ENCODE measurements at places on chromosomes 5 and 9.

DNA sequence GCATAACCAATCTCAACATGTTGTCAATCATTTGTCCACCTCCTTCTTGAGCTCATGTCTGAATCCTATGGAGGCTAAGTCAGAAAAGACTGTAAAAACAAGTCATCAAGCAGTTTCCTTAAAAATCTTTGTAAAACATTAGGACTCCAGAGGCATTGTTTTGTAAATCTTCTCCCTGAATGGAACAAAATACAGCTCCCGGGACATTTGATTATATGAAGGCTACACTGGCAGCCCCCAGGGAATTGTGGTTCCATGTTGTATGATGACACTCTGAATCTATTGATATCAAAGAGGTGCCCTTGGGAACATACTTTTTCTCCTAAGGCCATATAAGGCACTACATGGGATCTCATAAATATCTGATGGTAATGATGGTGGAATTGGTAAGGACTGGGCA is 83.2 kb upstream of the NUDT12 start:
- no peak for DNase-seq

GRCh38 chr5:2699686-2700085 is 51.8 kb downstream of the IRX2 start:
- DNase-seq = no peak

GRCh38 chr9:18346745-18347144 is 127.2 kb upstream of the ADAMTSL1 start:
- DNase-seq = no peak

- DNase-seq = no peak
Measured at GRCh38 chr5:107157809-107158208, 512.9 kb downstream of the EFNA5 start.

GRCh38 chr5:96259151-96259772 is 173.8 kb downstream of the PCSK1 start:
- no peak for DNase-seq

DNA sequence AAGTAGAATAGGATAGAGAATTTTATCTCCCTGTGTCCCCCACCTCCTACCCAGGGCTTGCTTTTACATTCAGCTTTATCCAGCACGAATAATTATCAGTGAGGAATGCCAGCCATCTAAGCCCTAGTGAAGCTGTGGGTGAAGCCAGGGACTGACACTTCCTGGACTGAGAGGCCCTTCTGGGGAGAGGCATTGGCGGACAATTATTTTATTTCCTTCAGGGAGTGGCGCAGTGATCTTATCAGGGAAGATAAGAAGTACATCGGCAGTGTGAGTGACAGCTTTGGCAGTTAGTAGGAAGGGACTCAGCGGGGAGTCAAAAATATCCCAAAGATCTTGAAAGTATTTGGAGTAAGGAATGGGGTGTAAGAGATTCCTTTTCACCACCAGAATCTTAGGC is 34.9 kb upstream of the RPS23 start:
- DNase-seq = no peak

DNA sequence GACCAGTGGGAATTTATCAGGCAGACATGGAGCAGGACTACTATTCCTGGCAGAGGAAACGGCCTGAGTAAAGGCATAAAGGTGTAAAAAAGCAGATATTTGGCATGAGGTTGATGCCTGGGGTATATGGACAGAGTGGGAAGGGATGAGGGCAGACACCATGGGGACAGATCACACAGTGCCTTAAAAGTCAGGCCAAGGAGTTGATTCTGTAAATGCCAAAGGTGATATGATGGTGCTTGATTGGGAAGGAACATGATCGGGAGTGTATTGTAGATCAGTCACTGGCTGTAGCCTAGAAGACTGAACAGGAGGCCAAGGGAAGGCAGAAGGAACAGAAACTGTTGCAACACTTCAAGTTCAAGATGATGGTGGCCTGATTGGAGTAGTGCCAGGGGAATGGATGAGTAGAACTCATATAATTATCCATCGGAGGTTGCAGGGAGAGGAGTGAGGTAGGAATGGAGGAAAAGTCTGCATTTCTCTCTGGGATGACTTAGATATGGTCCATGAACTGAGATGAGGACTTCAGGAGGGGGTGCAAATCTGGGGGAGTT is 594.3 kb upstream of the KLF4 start:
- DNase-seq = no peak

GRCh38 chr9:87681271-87682061 is 44.5 kb upstream of the CTSL start:
- DNase-seq = no peak

GRCh38 chr9:121684381-121685145 is 33.1 kb downstream of the DAB2IP start:
- DNase-seq = peak; percentile 68

DNA sequence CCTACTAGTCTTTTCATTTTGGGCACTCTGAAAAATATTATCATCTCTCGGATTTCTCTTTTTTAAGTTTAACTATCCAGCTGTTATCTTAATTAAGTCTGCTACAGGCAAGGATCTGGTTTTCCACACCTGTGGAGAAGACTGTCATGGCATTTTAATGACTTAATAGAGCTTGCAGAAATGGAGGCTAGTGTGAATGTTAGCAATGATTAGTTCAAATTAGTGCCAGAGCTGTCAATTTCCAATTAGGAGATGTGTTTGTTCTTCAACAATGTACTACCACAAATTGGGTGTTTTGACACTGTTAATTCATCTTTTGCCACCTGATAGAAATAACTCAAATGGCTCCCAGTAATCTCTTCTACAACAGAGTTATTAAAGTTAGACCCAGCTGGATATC is 2023.0 kb upstream of the CDH9 start:
- no peak for DNase-seq

GRCh38 chr5:158039911-158040347 is 181.0 kb upstream of the CLINT1 start:
- no peak for DNase-seq

- DNase-seq = no peak
Measured at GRCh38 chr5:147439254-147439653, 70.6 kb downstream of the DPYSL3 start.

GRCh38 chr9:86491468-86492266 is 137.5 kb upstream of the TUT7 start:
- no peak for DNase-seq

DNA sequence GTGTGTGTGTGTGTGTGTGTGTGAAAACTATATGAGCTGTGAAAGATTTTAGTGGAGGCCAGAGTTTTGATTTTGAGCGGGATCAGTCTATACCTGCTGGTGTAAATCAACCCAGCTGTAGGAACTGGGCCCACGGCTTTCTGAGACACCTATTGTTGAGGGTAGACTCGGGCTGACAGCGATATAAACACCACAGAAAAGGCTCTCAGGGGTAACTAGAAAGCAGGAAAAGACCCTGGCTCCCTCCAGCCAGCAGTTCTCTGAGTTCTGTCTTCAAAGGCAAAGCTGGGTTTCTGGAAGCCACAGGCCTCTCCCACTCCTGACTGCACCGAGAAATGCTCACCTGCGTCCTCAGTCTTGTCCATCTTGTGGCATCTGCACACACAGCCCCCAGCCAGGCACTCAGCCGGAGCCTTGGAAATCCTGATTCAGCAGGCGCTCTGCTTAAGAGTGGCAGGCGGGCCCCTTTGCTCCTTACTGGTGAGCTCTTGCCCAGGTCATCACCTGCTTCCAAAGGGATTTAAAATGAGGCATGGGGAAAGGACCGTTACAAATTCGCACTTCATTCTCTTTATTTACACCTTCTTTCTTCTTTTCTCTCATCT is 223.3 kb downstream of the NDUFS4 start:
- DNase-seq = no peak

- DNase-seq = no peak
Measured at GRCh38 chr5:14779975-14780374, 91.6 kb downstream of the ANKH start.

GRCh38 chr5:111301264-111301663 is 77.1 kb downstream of the CAMK4 start:
- no peak for DNase-seq

DNA sequence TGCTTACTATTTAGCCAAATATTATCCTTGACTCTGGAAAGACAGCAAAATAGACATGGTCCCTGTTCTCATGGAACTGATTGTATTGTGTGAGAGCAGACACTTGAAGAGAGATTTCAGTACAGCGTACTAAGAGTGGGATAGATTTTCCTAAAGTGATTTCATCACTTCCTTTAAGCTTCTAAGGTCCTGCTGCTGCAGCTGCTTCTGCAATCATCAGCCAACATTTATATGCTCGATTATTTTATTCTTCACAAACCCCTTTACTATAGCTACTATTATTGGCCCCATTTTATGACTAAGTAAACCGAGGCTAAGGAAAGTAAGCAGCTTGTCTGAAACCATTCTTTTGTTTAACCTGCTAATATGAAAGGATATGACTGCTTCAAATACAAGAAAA is 137.7 kb downstream of the SPATA31D1 start:
- no peak for DNase-seq

GRCh38 chr5:168273056-168273980 is 18.1 kb upstream of the WWC1 start:
- DNase-seq = no peak

- DNase-seq = no peak
Measured at GRCh38 chr9:84670138-84671041, 861 bp downstream of the NTRK2 start.

GRCh38 chr5:172142709-172143215 is 45.3 kb downstream of the STK10 start:
- no peak for DNase-seq

DNA sequence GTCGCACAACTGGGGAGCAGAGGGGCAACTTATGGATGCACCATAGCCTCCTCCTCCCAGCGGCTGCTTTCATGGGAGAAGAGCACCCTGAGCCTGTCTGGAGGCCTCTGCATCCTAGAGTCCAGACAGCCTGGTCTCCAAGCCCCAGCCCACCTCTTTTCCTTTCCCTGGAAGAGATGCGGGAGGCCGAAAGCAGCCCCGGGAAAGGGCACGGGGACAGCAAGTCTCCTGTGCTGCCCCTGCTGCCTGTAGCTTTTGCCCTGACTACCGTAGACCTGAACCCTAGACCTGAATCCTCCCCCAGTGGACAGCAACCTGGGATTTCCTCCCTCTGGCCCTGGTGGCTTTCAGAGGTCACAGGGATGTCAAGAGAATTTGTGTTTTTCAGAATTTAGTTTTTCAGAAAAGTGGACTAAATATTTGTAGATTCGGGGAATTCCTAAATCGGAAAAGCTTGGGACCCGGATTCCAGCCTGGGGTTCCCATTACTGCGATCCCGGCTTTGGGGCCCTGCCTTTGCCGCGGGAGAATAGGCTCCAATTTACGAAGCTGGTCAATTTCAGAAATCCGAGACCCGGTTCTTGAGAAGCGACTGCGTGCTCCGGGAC is 4.3 kb upstream of the PITX1 start:
- DNase-seq = no peak

DNA sequence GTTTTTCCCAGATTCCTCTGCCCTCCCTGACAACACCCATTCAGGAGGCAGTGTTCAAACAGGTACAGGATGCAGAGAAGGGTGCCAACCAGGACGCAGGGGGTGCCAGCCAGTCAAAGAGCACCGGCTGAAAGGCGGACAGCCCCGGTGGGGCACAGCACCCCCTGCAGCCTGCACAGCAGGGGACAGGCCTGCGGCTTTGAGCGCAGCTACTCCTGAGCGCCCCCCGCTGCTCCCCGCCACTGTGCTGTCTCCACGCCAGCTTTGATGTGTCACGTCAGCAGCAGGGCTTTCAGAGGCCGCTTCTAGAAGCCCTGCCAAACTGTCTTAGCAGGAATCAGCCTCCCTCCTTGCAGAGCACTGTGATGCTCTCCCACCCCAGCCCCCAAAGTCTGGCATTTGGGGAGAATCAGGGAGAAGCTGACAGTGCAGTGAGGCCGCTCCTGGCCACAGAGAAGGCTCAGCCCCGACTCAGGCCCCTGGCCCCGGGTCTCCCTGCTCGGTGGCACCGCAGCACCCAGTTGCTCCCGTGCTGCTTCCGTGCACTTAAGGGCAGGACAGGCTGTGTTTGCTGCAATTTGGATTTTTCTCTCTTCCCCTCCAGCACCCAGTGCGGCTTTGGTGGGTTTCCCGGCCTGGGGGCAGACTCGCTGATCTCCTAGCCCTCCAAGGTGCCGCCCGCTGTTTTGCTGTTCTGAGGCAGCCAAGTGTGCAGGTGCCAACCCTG is 20.3 kb downstream of the AK8 start:
- no peak for DNase-seq

DNA sequence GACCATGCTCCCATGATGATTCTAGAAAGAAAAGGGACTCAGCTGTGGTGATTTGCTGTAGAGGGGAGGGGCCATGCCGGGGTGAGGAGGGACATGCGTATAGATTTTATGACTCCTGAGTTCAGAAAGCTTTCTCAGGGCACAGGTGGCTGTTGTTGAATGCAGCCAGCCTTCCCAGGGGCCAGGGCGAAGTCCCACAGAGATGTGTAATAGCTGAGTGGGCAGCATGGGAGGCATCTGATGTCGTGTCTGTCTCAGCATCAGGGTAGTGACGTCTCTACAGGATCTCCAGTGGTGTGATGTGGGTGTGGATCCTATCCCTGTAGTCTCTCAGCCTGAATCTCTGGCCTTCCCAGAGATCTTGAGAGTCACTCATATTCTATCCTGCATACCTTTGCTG is 7.8 kb upstream of the BOD1 start:
- no peak for DNase-seq

GRCh38 chr9:127693697-127694096 is 13.1 kb upstream of the CFAP157 start:
- DNase-seq = no peak

DNA sequence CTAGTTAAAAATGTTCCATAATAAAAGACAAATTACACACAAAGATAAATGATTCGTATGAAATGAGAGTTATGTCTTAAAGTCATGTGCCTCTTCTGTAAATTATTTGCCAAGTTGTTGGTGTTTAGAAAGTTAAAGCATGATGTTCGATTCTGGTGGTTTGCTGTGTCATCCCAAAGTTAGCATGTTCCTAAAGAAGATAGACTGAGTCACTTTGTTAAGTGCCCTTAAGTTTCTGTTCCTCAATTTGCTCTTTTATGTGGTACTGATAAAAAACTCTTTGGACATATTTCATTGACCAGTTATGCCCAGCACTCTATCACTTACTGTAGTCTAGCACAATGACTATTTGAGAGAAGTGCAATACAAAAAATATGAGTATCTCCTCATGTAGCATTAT is 366.9 kb upstream of the ZNF608 start:
- DNase-seq = no peak
